ENCODE measurements at places on chromosomes 16 and 17. TPM values are rescaled to one million over a fixed set of nuclear protein-coding genes. Genes with fewer than 3 reads are reported as not detected.

The LGALS9B gene
- not detected for total RNA-seq

The ZP2 gene
- not detected for total RNA-seq

GRCh38 chr16:81661082-81661481, 118.0 kb upstream of the PLCG2 start:
- no peak overlapping the region for H3K27ac ChIP-seq
- no peak overlapping the region for H3K4me3 ChIP-seq
- peaks cover 14% of the 10 kb centered on the region for H3K36me3 ChIP-seq
- no peak for DNase-seq
- H3K4me1 ChIP-seq = no peaks in the 10 kb centered on the region

DNA sequence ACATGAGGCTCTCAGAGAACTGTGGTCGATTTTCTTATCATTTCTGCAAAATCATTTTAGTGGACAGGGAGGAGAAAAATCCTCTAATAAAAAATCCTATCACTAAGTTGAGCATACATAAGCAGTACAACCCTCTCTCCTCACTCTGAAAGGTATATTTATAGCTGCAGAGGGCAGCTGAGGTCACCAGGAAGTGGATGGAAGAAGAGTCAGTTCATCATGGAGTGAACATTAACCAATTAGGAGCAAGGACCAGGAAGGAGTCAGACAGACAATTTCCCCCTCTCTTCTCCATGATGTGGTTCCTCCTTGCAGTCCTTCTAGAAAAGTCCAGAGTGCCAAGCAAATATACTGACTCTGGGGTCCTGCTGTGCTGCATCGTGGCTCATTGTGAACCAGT, 253.7 kb downstream of the TOX3 start:
- no peaks in the 10 kb centered on the region for H3K27me3 ChIP-seq
- no peaks in the 10 kb centered on the region for H3K36me3 ChIP-seq
- no peaks in the 10 kb centered on the region for H3K4me1 ChIP-seq
- no peak overlapping the region for H3K27ac ChIP-seq

GRCh38 chr16:69363281-69363717, 11.7 kb upstream of the TMED6 start:
- no peak overlapping the region for H3K4me3 ChIP-seq
- H3K27ac ChIP-seq = no peak overlapping the region
- H3K4me1 ChIP-seq = peaks cover 10% of the 10 kb centered on the region
- peaks cover 42% of the 10 kb centered on the region for H3K36me3 ChIP-seq
- no peak for DNase-seq

- no peak for DNase-seq
- H3K4me3 ChIP-seq = no peak overlapping the region
- peaks cover 3% of the 10 kb centered on the region for H3K36me3 ChIP-seq
- no peak overlapping the region for H3K27ac ChIP-seq
Observed at GRCh38 chr16:27633221-27633620, 83.3 kb downstream of the KATNIP start.
